T47D (cell line): ENCODE measurements at places on chromosomes 2 and 18.

GRCh38 chr2:8567469-8568260 lies 114.2 kb upstream of the ID2 start:
- no peak for DNase-seq

- DNase-seq: no peak
Measured at GRCh38 chr18:22683196-22683676, 249.9 kb upstream of the RBBP8 start.

DNA sequence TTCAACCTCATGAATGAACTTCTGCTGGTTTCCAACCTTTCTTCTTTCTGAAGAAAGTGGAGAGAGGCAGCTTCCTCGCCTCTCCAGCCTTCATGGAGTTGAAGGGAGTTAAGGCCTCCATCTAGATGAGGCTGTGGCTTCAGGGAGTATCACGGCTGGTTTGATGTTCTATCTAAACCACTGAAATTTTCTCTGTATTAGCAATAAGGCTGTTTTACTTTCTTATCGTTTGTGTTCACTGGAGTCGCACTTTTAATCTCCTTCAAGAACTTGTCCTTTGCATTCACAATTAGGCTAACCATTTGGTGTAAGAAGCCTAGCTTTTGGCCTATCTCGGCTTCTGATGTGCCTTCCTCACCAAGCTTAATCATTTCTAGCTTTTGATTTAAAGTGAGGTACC lies 19.9 kb upstream of the CTDP1 start:
- DNase-seq: no peak

DNA sequence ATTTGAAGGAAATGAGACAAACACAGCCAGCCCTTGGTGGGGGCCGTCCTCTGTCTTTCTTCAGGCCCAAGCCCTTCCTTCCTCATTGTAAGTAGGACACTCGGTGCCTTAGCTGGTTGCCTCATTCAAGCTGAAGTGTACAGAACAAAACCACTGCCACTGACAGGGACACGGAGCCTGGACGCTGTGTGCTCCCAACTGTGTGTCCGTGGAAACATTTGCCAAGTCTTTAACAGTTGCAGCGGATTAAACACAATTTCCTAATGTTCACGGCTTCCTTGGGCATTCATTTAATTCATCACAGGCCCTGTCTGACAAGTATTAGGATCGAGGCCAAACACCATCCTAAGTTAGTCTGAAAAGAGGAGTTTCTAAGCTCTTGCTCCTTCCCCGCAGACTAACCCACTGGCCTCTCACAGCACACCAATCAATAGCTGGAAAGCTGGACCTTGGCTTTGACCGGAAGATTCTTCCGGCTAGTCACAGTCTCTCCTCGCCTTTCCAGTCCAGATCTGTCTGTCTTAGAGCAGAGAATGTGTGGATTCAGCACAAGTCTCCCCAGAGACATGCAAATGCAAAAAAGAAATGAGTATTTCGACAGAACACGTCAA lies 68.7 kb upstream of the ACSL3 start:
- no peak for DNase-seq

- DNase-seq: no peak
Measured at GRCh38 chr2:133420788-133421187, 147.5 kb downstream of the NCKAP5 start.

GRCh38 chr18:36809590-36810381 lies 19.0 kb downstream of the TPGS2 start:
- DNase-seq: peak; percentile 26

- DNase-seq: no peak
Measured at GRCh38 chr2:237708065-237708398, 80.6 kb downstream of the LRRFIP1 start.

GRCh38 chr18:77157312-77157711 lies 24.7 kb upstream of the MBP start:
- DNase-seq: no peak

DNA sequence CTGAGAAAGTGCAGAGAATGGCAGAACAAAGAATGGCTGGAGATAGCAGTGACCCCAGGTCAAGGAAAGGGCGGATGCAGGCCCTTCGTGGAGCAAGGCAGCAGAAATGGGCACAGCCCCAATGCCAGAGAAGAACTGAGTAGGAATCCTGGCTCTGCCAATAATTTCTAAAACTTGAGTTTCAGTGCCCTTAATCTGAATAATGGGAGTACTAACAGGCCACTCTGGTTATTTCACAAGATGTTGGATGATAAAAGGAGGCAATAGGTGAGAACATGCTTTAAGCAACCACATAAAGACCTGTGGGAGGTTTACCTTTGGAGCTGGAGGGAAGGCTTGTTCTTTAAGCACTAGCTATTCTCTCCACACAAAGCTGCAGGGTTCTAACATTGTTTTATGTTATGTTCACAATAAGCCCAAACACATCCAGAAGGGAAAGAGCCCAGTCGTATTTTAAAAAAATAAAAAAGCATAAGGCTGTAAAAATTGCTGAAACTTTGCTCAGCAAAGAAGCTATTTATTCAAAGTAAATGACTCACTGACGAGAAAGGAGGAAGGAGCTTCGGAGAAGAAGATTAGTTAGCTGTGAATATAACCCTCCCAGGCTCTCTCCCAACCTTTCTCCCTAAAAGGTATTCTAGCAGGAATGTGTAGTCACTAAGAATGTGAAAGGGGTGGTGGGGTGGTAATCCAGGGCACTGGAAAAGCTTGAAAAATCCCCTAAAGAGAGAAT lies 470.2 kb downstream of the TXNL1 start:
- DNase-seq: no peak

DNA sequence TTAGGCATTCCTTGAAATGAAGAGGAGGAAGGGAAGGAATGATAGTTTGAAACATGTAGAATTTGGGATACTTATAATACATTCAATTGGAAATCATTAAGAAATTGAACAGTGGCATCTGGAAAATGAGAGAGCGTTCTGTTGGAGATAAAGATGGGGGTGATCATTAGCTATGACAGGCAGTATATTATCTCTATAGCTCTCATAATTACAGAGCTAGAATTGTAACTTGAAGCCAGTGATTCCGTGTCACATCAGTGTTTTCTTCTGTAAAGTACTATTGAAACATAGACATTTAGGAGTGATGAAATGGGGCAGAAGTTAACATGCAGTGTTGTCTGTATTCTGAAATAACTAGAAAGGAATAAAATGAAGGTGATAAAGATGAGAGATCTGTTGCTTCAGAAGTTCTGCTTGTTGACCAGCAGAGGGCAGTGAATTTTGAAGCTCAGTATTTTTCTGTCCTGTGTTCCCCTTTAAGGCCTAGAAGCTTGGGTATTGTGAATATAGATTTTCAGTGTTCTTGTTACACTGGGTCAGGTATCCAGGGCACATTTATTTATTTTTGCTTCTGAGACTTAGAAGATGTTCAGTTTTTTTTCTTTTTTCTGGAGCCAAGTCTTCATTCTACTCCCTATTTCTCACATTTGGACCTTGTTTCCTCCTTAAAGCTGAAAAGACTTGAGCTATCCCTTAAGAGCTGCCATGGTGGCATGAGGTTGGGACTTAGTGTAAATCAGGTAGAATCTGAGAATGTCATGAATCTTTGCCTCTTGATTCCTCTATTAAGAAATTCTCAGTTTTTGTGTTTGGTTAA lies 157.4 kb downstream of the TAF4B start:
- DNase-seq: no peak

- DNase-seq: no peak
Measured at GRCh38 chr2:101442042-101442666, 32.8 kb downstream of the RFX8 start.

DNA sequence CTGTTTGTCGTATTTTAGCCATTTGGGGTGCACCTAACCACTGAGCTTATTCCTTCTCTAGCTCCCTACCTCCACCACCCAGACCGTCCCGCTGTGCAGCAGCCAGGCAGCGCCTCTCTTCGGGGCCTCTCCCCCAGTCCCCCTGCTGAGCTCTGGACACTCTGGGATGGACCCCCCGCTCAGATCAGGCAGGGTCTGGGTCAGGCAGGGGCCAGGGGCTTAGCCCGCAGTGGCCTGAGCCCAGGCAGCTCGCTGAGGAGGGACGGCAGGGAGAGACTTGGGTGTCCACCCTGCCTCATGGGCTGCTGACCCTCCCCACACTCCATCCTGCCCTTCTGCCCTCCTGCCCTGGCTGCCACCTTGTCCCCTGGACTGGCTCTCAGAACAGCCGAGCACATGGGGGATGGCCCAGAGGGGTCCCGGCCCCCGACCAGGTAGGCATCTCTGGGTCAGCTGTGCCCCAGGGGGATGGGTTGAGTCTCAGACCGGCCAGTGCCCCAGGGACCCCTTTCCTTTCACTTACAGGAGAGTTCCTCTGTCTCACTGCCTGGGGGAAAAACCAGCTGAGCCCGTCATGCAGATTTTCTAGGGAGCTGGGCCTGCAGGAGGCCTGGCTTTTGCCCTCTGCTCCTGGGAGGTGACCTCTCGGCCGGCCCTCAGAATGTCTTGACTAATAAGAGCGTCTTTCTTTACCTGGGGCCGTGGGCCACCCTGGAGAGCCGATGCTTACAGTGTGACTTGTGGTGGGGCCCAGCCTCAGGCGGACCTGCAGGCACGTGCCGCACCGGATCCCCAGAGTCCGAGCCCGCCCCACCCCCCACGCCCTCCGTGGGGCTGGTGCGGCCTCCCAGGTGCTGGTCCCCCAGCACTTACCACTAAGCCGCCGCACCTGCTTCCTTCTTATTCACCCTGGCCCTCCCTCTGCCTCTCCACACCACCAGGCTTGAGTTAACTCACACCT lies 22.8 kb upstream of the PXDN start:
- DNase-seq: no peak

- DNase-seq: no peak
Measured at GRCh38 chr18:56897122-56897521, 246.0 kb downstream of the WDR7 start.

GRCh38 chr2:215275824-215276223 lies 36.0 kb upstream of the ATIC start:
- no peak for DNase-seq
